Hematopoietic multipotent progenitor cell (in vitro differentiated cells): ENCODE measurements at places on chromosomes 16 and 17.

DNA sequence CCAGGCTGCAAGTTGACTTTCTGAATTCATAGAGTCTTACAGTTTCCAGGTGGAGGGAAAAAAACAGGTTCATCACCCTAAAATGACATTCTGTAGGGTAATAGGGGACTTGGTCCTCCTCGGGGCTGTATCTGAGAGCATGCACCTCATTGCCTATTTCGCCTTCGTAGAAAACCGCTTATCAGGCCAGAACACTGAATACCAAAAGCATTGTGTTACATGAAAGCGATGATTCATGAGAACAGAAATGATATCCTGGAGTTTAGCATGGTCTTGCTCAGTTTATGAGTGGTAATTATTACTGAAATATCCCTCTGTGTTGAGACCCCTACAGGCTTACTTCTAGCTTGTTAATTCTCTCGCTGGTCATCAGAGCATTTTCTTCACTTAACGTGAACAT is 61.4 kb upstream of the ARHGAP44 start:
- DNase-seq, result no peak

- DNase-seq, result no peak
Measured at GRCh38 chr17:59073972-59074371, 32.7 kb downstream of the TRIM37 start.

DNA sequence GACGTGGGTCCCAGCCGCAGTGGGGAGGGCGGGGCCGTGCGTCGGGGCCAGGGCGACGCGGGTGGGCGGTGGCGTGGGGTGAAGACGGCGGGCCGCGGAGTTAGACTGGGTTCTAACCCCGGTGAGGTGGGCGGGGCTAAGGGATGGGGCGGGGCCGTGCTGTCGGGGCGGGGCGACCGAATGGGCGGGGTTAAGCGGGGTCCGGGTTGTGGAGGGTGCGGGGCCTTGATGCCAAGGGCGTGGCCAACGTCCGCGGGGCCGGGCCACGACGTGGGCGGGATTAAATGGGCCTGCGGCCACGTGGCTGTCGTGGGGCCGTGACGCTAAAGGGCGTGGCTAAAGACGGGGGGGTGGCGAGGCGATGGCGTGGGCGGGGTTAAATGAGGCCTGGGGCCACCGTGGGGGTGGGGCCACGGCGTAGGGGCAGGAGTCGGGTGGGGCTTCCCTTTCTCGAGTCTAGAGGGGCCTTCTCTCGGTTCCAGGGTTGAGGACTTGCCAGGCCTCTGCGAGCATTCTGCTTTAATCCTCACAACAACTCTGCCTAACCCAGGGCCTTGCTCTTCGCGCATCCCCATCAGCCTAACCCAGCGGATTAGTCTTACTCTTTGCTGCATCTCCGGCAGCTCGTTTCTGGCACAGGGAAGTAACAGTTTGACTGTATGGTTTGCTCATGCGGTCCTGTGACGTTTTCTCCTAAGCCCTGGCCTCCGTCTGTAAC is 739 bp downstream of the TCF25 start:
- DNase-seq, result peak; percentile 96

GRCh38 chr16:61858988-61859387 is 177.2 kb downstream of the CDH8 start:
- DNase-seq, result no peak

DNA sequence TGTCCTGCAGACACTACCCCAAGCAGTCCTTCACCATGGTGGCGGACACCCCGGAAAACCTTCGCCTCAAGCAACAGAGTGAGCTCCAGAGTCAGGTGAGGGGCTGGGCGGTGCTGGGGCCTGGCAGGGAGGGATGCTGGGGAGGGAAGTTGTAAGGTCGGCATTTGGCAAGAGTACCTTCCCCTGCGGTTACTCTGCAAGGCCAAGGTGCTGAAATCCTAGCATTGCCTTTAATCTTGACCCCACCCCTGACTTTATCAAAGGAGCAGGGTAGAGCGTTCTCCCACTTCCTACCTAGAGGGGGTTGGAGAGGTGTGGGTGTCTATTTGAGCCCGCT is 20.5 kb downstream of the LASP1 start:
- no peak for DNase-seq

DNA sequence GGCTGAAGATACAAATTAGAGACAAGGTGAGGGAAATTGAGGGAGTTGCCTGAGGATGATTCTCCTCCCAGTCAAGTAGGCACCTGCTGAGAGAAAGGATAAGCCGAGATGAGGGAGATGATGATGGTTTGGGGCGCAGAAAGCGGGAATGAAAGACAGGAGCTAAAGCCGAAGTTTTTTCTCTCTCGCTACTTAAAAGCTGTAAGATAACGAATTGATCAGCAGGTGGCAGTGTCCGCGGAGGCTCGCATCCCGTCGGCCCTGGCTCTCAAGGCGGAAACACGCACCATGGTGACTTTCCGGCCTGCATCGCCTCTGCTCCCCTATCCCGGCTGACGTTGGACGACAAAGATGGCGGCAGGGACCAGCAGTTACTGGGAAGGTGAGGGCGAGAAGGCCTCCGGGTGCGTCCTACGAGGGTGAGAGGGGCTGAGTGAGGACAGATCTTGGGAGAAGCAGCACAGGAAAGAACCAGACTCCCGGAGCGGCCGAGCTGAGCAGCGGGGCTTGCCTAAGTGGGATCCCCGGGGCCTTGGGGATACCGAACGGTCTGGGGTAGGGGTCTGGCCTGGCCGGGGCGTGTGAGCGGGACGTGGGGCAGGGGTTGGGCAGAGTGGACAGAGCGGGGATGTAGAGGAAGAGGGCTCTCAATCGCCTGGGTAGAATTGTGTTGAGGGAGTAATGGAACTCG is at the start of gene GOSR1:
TSS of gene GOSR1 (plus strand) at position 326 of the 691 bp plus-strand sequence. CDS start at position 352, 26 bp downstream.
- peak; percentile 95 for DNase-seq

- no peak for DNase-seq
Measured at GRCh38 chr16:26642047-26642664, 424.6 kb upstream of the C16orf82 start.

GRCh38 chr16:84704253-84704652 is 4.5 kb downstream of the USP10 start:
- DNase-seq, result no peak

GRCh38 chr16:14529010-14529669 is 100.9 kb downstream of the PARN start:
- peak; percentile 26 for DNase-seq

DNA sequence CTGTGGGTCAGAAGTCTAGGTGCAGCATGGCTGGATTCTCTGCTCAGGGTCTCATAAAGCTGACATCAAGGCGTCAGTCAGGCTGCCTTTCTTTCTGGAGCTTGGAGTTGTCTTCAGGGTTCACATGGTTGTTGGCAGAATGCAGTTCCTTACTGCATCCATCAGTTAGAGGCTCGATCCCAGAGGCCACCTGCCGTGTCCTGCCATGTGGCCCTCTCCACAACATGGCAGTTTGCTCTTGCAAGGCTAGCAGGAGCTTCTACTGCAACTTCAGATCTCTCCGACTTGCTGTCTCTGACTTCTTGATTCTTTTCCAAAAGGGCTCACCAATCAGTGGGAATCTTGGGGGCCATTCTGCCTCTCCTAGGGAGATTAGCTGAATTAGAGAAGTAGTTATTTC is 11.9 kb downstream of the PITPNC1 start:
- no peak for DNase-seq
